Posterior cingulate gyrus (tissue), 11 donors: ENCODE measurements at places on chromosomes 2 and 18.

DNA sequence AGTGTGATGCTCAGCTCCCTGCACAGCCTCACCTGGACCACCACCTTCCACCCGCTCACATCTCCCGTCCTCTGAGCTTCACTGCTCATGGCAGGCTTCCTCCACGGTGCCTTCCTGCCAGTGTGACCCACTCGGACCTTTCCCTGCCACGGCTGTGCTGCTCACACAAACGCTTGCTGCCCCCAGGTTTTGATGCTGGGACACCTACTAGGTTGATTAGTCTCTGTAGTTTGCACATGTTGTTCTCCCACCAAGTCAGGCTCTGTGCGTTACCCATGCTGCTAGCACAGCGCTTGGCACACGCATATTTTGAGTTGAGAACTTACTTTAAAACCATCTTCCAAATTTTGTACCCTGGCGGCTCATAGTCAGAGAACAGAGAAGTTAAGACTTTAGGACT is 2.1 kb downstream of the MC2R start:
- no peak for DNase-seq

GRCh38 chr2:43701111-43701510 is 24.9 kb upstream of the C1GALT1C1L start:
- no peak for DNase-seq

- DNase-seq, result no peak
Observed at GRCh38 chr2:236848501-236848900, 237.2 kb upstream of the COPS8 start.

- DNase-seq, result no peak
Observed at GRCh38 chr18:35464831-35465279, 32.9 kb downstream of the INO80C start.

DNA sequence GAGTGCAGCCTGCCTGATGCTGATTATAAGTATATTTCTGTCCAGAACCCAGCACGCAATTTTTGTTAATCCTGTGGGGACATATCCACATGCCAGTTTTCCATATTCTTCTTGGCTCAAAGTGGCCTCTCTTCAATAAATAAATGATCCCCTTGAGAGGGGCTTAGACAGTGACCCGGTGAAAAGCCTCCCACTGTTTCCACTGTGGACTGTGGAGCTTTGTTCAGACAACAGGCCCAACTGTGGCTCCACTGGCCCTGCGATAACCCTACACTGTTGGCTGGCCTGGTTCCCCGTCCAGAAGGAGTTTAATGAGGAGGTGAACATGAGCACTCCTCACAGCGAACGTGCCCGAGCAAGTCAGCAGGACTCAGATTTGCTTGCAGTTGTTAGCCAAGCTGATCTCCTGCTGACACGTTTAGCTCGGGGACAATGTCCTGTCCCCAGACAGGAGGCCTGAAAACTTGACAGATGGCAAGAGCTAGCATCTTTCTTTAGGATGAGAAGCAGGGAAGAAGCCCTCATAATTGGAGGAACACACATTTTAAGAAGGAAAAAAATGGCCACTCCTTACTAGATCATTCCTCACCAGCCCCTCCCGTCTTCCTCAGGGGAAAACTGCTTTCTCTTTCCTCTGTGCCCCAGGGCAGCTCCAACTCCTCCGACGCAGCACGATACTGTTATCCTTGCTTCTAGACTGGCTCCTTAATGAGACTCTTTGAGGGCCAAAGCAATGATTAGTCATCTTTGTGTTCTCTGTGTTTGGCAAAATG is 20.0 kb upstream of the MTCL1 start:
- no peak for DNase-seq

- DNase-seq, result peak; percentile 54
Observed at GRCh38 chr18:48667276-48668254, 128.7 kb downstream of the CTIF start.

DNA sequence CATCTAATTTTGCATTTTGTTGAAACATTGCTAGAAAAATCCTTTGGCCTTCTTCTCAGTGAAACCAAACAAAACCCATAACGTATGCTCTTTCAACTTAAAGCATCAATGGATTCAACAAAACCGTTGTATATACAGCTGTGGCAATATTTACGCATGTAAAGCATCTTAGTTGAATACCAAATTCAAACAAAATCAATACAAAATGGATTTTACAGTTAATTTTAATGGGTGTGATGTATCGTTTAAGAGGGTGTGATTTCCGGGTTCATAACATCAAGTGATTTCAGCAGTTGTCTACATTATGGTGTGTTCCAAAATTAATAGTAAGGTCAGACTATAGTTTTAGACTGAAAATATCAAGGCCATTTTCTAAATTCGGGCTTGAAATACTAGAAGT is 198.2 kb downstream of the TGIF1 start:
- no peak for DNase-seq
